IPS-NIHi11 (cell line): ENCODE measurements at places on chromosomes 6 and 20.
A peak's percentile ranks its signal among the peaks of the same experiment; 100 is the strongest.

GRCh38 chr20:59205044-59205443, 41.4 kb downstream of the ZNF831 start:
- DNase-seq = no peak

GRCh38 chr20:57630061-57630460, 9.8 kb upstream of the ZBP1 start:
- DNase-seq = no peak

DNA sequence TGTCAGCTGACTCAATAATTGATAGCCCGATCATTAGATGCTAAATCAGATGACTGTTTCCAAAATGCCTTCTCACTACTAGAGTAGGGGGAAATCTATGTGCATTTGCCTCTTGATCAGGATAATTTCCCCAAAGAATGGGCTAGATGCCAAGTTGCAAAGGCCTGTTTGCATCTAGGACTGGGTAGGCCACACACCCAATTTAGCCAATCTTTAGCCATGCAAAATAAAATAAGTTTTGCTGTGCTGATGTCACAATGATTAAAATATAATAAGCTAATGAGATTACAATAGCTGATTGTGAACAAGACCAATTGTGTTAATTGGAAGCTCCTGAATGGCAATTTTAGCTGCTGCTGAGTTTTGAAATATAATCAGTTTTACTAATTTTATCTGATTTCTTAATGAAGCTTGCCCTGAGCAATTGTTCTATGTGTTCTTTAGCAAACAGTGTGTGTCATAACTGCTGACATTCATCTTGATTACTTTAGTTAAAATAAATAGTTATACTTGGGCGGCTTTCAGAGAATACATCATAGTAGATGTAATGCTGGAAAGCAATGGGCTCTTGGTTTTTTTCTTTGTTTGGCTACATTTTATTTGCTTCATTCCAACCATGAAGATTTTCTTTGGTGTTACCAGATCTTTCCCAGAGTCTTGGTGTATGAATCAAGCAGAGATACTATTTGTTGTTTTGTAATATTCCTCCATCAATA, 973.2 kb upstream of the SLC35B3 start:
- DNase-seq = no peak

GRCh38 chr20:10555865-10556308, 117.9 kb downstream of the JAG1 start:
- DNase-seq = no peak

GRCh38 chr6:114390176-114390575, 47.4 kb upstream of the HS3ST5 start:
- DNase-seq = no peak

- no peak for DNase-seq
These were observed 322.8 kb downstream of the CD109 start for GRCh38 chr6:74018825-74019224.

GRCh38 chr6:36615018-36615761, 21.0 kb downstream of the SRSF3 start:
- peak; percentile 75 for DNase-seq

GRCh38 chr6:63635215-63635587, 401 bp upstream of the PHF3 start:
- no peak for DNase-seq

DNA sequence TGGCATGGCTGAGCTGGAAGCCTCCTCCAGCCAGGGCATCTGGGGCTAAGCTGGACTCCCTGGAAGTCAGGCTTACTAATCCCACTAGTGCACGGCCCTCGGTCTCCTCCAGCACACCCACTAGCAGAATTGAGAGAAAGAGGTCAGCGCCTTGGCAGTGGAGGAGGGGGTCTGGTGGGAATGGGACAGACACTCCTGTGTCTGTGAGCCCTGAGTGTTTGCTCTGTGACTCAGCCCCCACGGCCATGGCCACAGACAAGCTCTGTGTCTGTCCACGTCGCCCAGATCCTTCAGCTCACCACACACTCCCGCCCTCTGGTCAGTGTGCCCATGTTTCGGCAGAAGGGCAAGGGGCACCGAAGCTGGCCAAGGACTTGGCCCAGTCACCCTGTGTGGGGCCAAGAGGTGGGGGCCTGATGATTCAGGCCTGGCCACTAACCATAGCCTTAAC, 8.8 kb downstream of the MDFI start:
- DNase-seq = no peak

DNA sequence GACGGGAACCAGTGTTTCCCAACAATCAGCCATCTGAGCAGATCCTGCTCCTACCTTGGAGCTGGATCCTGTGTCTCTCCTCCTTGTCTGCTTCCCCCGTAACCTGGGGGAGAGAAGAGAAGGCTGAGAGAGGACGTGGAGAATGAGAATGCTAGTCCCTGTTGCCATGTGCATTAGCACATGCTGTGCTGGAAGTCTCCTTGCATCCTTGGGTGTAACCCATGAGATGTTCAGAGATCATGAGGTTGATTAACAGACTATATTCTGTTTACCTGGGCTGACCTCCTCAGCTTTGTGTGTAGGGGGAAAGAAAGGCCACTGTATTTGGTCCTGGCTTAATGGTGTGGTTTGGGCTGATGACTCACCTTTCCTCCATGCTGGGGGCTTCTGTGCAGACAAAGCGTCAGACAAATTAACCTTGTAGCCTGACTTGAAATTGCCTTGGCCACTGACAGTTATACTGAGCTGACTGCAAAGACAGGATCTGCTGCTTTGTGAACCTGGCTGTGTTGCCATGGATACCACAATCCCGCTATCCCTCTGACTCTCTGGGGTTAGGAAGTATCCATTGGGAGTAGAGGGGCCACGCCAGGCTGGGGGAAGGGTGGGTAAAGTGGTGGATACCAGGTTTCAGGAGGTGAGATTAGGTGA, 243.7 kb upstream of the CHD6 start:
- DNase-seq = peak; percentile 50

- no peak for DNase-seq
These were observed 9.0 kb downstream of the RIN2 start for GRCh38 chr20:19767070-19767469.

DNA sequence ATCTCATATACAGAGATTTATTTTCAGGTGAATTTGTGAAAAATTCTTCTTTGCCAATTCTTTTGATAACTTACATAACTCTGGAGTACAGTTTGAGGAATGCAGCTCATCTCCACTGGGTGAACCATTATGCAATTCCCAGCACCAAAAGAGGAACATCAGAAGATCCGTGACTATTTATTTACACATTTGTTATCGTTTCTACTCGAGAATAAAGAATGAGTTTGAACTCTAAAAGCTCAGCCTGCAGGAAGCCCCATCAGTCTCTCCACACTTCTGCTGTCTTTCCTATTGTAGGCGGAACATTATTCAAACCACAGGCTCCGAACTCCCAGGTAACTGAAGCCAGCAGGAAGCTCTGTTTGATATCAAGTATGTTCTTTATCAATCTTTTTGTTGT, 95.9 kb upstream of the IFNGR1 start:
- no peak for DNase-seq

DNA sequence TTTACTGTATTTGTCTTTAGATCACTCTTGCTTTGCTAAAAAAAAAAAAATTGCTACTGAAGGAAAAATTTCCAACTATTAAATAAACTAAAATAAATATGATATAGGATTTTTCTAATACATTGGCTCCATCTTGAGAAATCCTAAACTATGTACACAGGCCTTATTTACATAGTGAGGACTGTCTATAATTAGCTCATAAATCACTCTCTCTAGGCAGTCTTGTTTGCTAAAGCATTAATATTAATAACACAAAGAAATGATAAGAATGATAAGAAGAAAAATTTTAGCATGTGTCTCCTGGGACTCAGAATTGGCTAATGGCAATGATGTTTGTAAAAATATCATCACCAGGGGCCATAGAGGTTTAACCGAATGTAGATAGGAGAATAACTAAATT, 13.3 kb upstream of the CRYBG1 start:
- DNase-seq = no peak

DNA sequence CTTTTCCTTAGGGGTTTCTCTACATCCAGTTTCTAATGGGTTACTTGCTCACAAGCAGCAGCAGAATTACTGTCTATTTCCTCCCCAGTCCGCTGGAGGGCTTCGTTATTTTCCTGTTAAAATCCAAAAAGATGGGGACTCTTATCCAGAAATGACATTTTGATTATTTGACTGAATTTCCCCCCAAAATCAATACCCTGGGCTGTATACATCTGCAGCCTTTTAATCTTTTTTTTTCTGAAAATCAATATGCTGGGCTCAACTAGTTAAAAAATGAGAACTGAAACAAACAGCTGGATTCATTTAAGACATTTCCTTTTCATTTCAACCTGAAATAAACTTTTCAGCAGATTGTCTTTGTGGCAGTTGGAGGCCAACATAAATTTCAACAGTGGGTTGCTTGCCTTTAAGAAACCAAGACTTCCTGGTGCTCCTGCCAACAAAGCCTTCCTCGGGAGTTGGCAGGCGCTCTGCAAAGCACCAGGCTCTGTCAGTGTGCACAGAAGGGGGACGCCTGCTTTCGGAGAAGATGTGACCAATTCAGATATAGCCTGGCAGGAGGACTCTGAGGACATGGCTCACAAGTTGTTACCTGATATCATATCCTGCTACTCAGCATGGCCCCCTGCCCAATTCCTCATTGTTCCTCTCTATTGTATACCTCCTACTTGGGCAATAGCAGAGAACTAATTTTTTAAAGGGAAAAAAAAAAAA, 204.7 kb upstream of the ARG1 start:
- DNase-seq = peak; percentile 55

DNA sequence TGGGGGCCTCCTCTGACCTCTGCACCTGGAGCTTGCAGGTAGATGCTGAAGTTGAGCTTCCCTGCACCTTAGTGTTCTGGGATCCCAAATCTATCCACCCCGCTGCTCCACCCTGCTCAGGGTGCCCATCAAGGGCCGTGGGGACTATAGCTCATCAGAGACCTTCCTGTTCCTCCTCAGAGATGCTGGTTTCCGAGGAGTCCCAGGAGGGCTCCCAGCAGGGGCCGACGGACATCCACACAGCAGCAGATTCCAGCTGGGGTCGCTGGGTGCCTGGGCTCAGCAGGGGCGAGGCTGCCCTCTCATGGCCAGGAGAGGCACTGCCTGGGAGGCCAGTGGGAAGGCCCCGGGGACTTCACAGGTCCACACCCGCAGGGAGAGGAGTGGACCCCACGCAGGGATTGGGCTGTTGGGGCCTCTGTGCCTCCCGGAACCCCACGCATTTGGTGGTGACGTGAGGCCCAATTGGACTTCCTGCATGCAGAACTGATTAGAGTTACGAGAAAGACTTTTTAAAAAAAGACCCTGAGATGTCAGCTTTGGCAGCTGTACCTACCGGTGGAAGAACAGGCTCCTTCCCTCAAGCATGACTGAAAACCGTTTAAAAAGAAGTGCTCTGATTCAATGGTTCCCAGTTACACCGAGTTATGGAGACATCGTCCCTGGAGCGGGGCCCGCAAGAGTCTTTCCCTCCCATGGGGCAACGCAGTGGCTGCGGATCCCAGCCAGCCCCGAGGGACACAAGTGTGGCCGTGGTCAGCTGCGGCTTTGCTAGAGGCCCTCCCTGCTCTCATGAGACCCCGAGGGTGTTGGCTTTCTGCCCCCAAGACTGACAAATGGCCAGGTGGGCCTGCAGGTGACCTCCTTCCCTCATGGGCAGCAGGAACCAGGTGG, 25.3 kb upstream of the SLCO4A1 start:
- DNase-seq = peak; percentile 86

DNA sequence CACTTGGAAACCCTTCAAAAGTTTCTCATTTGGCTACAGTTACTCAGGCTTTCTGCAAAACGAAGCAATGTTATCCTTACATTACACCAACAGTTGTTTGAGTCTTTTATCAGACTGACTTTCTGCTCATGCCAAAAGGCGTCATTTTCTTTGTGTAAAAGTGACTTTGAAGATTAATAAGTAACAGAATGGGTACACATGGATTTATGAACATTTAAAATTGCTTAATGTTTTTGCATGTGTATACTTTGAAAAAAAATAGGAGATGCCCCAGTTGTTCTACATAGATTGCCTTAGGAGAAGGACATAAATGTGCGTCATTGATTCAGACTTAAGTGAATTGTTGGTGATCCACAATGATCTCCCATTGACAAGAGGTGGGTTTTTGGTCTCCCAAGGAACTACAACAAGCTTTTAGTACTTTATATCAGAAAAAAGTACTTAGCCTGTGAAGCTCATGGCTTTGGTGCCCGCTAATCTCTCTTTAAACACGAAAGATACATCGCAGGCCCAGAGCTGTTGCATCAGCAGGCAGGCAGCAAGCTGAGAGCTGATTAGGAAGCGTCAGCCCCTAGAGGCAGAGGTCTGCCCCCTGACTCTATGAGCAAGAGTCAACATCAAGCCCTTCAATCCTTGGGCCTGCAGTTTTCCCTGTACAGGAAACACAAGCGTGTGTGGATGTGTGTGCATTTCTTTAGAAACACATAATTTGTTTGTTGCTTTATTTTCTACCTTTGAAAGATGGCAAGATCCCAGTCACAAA, 45.9 kb downstream of the SLC22A3 start:
- DNase-seq = peak; percentile 43

- DNase-seq = no peak
These were observed 193.7 kb downstream of the GPX5 start for GRCh38 chr6:28719275-28719940.

DNA sequence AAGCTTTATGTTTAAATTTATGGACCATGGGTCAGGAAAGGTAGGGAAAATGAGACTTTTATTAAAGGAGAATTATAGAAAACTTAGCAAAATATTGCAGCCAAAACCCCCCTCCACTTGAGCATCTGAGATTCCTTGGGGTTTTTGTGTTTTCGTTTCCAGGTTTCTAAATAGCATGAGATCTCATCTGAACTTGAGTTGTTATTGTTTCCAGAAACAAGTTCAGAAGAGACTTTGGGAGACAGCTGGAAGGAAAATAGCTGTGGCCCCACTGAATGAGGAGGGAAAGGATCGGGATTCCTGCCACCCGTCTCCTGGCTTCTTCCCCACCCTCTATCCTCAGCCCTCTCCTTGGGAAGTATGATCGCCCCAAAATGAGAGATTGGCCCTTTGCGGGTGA, 75.5 kb downstream of the TBC1D7 start:
- DNase-seq = no peak

DNA sequence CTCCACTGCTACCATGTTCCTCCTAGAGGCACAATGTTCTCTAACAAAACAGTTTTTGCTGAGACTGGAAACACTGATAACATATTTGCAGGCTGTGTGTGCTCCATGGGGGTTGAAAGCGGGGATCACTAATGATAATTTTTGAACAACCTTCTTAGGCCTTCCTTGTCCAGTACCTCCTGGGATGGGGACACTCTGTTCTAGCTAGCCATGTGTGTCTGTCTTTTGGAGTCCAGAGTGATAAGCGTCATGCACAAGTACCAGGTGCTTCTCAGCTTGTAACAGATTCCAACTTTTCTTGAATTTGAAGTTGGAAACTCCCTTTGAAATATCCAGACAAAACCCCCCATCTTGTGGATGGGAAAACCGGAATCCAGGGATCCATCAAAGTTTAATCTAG, 15.2 kb downstream of the PI3 start:
- no peak for DNase-seq

GRCh38 chr6:144314003-144314485, 28.9 kb downstream of the UTRN start:
- no peak for DNase-seq
